ENCODE measurements at places on chromosomes 13 and 19.

DNA sequence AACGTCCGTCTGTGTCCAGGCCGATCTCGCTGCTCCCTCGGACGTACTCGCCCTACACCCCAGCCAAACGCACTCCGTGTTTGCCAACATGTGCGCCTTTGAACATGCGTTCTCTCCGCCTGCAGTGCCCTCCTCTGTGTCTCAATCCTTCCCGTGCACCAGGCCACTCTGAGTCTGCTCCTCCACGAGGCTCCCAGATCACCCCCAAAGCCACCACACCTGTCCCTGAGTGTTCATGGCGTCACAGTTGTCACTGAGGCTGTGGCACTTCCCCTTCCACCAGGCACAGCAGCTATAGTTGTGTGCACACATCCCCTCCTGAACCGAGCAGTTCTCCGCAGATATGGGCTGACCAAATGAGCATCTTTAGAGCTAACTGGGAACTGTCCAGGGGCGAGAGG lies 35.6 kb downstream of the RASA3 start:
- DNase-seq = no peak

- no peak for DNase-seq
Measured at GRCh38 chr13:104006625-104007075, 940.4 kb upstream of the SLC10A2 start.

GRCh38 chr19:32743021-32743420 lies 23.5 kb downstream of the TDRD12 start:
- no peak for DNase-seq

DNA sequence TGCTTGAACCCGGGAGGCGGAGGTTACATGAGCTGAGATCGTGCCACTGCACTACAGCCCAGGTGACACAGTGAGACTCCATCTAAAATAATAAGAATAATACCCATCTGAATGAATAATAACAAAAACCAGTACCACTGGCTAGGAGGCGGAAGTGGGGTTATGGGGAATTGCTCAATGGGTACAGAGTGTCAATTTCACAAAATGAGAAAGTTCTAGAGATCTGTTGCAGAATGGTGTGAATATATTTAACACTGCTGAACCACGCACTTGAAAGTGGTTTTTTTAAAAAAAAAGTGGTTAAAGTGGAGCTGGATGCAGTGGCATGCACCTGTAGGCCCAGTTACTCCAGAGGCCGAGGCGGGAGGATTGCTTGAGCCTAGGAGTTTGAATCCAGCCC lies 18.5 kb downstream of the KLF2 start:
- no peak for DNase-seq

GRCh38 chr19:18733196-18733647 lies 49.7 kb downstream of the CRTC1 start:
- no peak for DNase-seq

GRCh38 chr13:69648340-69649062 lies 459.1 kb upstream of the ATXN8OS start:
- no peak for DNase-seq

DNA sequence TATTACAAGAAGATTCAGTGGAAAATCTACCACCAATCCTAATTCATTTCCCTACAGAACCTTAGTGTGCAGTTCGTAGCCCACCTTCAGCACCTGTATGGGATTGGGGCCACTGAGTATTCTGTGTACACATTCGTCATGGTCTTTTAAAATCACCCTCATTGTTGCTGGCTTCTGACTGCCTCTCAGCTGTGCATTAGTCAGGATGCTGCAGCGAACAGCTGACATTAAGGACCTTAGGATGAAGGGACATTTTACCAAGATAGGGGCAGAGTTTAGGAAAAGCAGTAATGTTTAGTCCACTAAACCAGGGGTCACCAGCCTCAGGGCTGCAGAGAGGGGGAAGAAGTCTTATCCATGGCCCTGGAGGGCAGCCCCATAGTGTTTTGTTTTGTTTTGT lies 176.5 kb downstream of the COL4A1 start:
- DNase-seq = no peak

DNA sequence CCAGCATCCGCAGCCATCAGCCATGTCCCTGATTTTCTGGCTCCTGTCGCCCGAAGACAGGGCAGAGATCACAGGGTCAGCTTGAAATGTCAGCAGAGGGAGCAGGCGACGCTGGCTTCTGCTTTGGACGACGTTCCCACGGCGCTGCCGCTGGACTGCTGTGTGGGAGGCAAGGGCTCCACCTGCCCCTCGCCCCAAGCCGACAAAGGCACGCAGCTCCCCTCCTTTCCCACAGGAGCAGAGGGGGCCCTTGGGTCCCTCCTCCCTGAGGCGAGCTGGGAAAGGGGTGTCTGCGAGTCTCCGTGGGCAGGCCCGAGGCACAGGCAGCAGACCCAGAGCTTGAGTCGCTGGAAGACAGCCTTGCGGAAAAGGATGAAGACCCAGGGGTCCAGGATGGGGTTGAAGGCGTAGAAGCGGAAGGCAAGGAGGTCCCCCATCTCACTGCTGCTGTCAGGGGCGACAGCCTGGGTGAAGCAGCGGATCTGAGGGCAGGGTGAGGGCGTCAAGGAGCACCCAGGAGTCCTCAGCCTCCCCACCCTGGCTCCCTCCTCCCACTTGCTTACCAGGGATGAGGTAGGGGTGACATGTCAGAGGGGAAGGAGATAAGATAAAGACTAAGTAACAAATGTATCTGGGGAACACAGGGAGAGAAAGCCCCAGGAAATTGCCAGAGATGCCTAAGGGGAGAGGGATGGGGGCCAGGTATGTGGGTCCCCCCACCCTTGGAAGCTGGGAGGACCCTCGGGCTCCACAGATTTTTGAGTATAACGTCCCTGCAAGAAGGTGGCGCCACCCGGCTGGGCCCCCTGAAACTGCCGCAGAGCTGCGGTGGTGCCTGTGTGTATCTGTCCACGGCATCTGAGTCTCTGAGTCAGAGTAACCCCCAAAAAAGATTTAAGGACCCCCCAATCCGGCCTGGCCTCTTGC lies 3.4 kb downstream of the PTGIR start:
- no peak for DNase-seq

DNA sequence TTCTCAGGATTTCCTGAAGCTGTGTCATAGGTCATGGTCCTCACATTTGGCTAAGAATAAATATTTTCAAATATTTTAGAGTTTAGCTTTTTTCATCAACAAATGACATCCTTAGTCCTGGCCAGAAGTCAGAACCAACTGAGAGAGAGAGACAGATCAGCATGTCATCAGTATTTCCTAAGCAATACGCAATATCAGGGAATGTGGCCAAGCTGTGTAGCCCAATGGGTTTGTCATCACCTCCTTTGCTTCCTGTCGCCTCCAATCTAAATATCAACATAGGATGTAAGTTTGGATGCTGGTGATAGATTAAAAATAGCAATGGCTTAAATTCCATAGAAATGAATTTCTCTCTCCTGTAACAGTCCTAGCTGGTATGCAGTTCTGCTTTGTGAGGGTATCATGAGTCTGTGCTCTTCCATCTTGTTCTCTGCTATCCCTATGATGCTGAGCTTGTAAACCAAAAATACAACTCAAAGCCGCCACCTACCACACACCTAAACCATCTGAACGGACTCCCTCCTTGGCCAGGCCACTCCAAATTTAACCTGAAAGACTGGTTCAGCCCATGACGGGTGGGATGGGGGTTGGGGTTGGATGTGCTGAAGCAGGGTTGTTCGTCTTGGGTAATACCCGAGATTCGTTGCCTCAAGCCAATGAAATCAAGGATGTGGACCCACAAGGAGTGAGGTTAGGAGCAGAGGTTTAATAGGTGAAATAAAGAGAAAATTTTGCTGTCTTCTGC lies 10.0 kb upstream of the IGSF23 start:
- DNase-seq = peak; percentile 67

- DNase-seq = no peak
Measured at GRCh38 chr19:8017808-8018207, 12.4 kb upstream of the ELAVL1 start.

- DNase-seq = no peak
Measured at GRCh38 chr13:55517312-55517711, 1623.4 kb upstream of the PRR20A start.

- DNase-seq = no peak
Measured at GRCh38 chr13:75073786-75074185, 408.2 kb downstream of the TBC1D4 start.

GRCh38 chr13:20945952-20946383 lies 43.4 kb upstream of the XPO4 start:
- no peak for DNase-seq

GRCh38 chr19:8478598-8478997 lies 23.8 kb downstream of the PRAM1 start:
- no peak for DNase-seq

- DNase-seq = no peak
Measured at GRCh38 chr19:46361915-46362314, 15.0 kb downstream of the PPP5C start.

DNA sequence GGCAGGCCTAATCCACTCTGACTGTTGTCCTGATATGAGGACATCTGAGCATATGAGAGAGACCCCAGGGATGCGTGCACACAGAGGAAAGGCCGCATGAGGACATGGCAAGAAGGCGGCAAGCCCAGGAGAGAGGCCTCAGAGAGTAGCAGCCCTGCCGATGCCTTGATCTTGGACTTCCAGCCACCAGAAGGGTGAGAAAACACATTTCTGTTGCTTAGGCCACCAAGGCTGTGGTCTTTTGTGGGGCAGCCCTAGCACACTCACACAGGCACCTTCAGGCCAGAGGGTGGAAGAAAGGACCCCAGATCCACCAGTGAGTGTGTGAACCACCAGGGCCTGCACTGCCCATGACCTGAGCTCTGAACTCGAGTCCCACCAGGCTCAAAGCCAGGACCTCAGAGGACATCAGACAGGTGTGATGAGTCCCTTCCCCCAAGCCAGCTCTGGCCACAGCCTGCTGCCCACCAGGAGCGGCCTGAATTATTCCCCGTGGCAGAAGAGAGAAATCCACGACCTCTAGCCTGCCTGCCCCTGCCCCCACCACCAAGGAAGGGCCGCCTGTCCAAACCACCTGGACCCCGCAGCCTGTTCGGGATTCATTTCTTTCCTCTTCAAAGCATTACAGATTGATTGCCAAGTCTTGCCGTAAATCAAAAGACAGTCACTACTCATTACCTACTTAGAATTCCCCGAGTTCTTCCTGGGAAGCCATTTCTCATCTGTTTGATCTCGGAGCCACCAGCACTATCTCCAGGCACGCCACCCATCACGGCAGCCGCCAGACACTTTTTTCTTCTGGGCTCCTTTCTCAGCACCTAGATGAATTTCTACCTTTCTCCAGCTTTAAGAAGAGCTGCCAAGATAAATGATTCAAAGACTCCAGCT lies 72.2 kb downstream of the CEBPG start:
- DNase-seq = no peak

GRCh38 chr13:46745706-46746105 lies 51.3 kb downstream of the ESD start:
- DNase-seq = no peak

DNA sequence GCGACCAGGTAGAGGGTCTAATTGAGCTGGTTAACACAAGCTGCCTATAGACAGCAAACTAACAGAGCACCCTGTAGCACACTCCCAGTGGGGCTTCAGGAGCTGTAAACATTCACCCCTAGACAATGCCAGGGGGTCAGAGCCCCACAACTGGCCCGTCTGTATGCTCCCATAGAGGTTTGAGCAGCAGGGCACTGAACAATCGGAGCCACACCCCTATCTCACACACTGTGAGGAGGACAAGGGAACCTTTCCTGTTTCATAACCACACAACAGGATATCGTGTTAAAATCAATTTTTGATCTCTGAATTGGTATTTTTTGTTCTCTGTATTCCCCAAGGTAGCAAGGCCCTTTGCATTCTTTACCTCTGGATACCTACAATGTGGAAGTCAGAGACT lies 266.1 kb downstream of the SPRY2 start:
- DNase-seq = no peak

- DNase-seq = no peak
Measured at GRCh38 chr19:2494084-2494446, 18.1 kb downstream of the GADD45B start.

GRCh38 chr19:6866741-6867151 lies 20.6 kb upstream of the ADGRE1 start:
- DNase-seq = no peak

- DNase-seq = no peak
Measured at GRCh38 chr13:105365831-105366230, 1169.6 kb downstream of the EFNB2 start.

DNA sequence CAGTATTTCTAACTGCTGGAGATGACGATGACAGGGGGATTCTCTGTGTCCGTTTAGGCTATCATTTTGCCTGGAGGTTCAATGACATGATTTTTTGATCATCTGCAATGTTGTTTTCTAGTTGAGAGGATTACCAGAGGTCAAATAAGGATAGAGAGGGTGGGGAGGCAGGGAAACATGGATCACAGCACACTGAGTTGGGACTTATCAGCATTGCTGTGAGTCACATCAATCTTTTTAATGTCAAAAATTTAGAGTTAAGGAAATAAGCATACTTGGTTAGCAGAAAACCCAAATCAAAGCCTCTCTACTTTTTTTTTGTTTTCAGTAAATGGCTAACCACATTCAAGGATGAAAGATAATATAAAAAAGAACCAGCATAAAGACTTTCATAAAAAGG lies 43.0 kb upstream of the CSNK1A1L start:
- no peak for DNase-seq

- DNase-seq = no peak
Measured at GRCh38 chr13:80558074-80558473, 217.1 kb upstream of the SPRY2 start.

DNA sequence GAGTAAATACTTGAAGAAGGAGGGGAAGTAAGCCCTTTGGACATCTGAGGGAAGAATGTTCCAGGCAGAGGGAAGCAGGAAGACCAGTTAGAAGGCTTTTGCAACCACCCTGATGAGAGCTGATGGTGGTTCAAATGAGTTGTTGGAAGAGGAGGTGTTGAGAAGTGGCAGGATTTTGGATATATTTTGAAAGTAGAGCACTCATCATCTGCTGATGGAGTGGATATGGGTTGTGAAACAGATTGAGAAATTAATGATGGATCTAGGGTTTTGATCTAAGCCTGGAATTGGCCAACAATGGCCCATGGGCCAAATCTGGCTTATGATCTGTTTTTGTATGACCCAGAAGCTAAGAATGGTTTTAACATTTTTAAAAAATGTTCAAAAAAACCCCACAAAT lies 230.7 kb downstream of the NDFIP2 start:
- no peak for DNase-seq

DNA sequence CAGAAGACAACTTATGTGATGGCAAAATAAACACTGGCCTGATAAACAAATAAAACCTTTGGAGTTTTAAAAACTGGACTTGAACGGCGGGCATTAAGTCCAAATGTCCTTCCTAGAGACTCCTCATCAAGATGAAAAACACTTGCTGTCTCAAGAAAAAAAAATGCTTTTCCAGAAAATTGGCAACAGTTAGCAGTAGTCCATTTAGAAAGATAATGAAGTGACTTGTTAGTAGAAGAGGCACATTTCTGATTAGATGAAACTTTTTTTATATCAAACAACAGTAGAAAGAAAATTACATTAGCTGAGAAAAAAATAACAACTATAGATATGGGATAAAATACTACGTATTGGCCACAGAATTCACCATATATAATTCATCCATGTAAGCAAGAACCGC lies 1750.7 kb upstream of the PCDH20 start:
- no peak for DNase-seq

GRCh38 chr19:13926715-13927114 lies 11.5 kb downstream of the PODNL1 start:
- no peak for DNase-seq
